ENCODE measurements at places on chromosomes 7 and 10.

- DNase-seq = no peak
Measured at GRCh38 chr7:86745013-86745745, 101.5 kb downstream of the GRM3 start.

DNA sequence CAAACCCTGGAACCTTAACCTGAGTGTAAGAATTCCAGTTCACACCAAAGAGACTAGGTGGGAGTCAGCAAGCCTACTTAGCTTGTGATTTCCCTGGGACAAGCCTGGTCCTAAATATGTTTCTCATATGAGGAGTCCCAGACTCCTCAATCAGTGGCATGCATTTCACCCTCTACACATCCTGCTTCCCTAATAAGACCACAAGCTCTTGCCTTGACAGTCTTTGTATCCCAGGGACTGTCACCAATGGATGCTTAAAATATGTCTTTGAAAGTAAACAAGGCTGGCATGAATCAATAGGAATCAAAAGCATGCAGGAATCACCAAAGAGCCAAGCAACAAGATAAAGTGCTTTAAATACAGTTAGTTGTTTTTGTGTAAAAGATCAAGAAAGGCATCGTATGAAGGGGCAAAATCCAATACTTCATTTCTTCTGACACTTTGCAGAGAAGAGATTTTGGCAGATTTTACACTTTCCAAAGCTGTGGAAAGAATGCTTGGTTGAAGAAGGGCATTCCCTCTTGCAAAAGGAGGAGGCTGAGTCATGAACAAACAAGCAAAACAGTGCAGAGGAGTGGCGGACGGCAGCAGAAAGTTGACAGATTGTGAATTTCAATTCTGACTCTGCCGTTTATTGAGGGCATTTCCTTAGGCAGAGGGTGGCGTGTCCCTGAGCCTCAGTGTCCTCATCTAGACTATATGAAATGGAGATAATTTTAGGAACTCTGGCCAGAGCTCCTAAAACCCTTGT lies 8.5 kb upstream of the NFE2L3 start:
- DNase-seq = no peak

DNA sequence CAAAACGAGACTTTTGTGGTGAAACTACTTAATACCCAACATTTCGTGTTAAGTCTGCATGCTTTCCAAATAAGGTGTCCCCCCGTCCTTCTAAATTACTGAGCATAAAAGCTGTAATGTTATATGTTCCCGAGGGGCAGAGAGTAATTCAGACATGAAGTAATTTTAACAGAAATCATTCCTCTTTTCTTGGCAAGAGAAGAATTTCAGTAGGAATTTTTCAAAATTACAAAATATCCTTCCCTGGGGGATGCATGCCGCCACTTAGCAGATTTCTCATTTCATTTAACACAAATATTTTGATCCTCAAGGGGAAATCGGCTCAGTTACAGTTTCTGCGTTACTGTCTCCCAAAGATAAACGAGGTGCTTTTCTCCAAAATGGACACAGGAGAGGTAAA lies 213.2 kb upstream of the RHOBTB1 start:
- DNase-seq = no peak

- DNase-seq = no peak
Measured at GRCh38 chr10:89615112-89615511, 29.9 kb downstream of the PANK1 start.

DNA sequence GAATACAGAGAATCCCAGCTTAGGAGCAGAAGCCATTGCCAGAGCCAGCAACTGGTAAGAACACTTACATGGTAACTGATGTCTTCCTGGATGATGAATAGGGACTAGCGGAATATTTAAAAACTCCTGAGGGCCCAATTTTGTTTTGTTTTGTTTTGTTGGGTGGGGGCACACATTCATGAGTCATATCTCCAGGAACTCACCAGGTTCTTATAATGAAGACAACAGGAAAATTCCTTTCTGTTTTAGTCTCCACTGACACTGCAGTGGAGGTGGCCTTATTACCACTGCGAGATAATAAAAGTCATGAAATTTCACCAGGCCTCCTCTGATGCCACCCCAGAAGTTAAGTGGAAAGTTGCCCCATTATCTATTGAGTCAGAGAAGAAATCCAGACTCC lies 6.6 kb upstream of the CUZD1 start:
- DNase-seq = no peak

DNA sequence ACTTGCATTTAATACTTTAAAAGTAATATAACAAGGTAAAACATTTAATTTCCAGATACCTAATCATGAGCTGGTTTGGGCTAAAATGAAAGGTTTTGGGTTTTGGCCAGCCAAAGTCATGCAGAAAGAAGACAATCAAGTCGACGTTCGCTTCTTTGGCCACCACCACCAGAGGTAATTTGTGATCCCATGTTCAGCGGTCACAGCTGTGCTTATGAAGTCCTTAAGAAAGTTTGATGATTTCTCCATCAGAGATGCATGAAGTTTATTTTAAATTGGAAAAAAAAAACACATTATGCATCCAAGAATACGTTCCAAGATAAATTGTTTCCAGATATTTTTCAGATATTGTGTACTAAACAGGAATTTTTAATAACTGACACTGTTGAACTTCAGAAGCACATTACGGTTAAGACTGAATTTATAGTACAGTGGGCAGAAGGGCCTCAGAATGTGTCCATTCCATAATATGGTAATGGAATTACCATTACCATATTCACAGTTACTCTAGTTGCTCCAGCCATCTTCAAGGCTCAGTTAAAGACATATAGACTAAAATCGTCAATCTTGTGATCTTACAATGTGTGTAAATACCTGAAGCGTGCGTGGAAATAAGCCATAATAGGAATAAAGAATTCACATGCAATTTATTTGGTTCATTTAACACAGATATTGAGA lies 106.8 kb downstream of the ZMYND11 start:
- DNase-seq = no peak

DNA sequence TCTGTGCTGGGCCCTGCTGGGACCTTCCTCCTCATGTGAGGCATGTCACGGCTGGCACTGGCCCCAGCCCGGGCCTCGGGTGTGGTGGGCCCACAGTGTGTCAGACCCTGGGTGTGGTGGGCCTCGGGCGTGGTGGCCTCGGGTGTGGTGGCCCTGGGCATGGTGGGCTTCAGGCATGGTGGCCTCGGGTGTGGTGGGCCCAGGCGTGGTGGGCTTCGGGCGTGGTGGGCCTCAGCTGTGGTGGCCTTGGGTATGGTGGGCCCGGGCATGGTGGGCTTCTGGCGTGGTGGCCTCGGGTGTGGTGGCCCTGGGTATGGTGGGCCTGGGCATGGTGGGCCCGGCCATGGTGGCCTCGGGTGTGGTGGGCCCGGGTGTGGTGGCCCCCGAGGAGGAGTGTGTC lies 40.4 kb downstream of the NKX6-2 start:
- DNase-seq = no peak

GRCh38 chr10:17375936-17376584 lies 78.3 kb downstream of the ST8SIA6 start:
- DNase-seq = no peak

DNA sequence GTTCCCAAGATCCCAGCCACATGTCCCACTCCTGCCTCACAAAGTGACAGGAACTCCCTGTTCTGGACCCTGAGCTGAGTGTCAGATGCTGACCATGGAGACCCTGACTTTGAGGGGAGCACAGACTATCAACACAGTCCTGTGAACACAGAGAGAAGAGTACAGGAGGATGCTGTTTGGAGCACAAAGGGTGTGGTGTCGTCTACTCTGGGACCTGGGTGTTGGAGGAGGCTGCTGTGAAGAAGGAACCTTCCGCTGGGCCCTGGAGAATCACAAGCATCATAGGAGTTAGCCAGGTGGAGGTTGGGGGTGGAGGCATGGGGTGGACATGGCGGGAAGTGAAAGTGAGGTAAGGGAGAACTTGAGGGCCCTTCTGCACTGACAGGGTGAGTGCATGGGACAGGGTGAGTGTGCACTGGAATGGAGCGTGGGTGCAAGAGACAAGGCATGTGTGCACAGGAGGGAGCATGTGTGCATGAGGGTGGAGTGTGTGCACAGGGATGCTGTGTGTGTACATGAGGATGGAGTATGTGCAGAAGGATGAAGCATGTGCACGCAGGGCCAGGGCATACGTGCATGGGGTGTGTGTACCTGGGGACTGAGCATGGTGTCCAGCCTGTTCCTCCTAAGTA lies 70.7 kb upstream of the ANTXRL start:
- no peak for DNase-seq

- DNase-seq = no peak
Measured at GRCh38 chr10:73517166-73517888, 21.5 kb upstream of the PPP3CB start.

DNA sequence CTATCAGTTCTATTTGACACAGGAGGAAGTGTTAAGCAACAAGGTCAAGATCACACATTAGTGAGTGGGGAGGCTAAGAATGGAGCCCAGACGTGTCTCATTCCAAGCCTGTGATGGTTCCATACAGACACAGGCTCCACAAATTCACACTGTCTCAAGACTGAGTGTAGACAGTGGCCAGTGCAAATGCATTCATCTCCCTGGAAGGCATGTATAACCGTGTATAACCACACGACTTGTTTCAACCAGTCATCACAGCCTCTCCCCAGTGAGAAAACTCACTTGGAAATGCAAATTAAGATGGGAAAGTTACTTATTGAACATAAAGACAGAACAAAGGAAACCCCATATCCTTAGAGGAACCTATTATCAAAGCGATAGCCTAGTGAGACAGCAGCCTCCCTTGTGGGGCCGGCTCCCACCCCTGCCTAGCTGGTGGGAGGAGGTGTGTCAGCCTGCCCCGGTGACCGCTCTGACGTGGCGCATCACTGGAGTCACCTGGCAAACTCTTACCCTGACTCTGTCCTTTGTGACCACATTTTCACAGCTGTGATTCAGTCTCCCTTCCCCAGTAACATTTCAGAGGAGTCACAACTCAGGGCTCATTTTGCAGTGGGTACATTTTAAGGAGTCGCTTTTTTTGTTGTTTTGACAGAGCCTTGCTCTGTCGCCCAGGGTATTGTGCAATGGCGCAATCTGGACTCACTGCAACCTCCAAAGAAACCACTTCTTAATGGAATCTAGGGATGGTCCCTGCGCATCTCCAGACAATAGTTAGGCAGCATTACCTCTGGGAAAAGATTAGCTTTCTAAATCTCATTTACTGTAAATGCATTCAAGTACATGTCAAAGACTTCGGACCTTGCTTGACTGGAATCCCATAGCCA lies 126.6 kb upstream of the PARD3 start:
- DNase-seq = no peak

All from neuronal stem cell (in vitro differentiated cells).